Spleen (tissue), 13 donors: ENCODE measurements at places on chromosomes 7 and 10. TPM values are rescaled to one million over a fixed set of nuclear protein-coding genes. Genes with fewer than 3 reads are reported as not detected.

- peaks cover 63% of the 10 kb centered on the region for H3K4me1 ChIP-seq
- H3K4me3 ChIP-seq: peak overlapping the region; percentile 83
- no peaks in the 10 kb centered on the region for H3K27me3 ChIP-seq
- peak; percentile 76 for DNase-seq
Observed at GRCh38 chr10:104267721-104268404, 1.1 kb upstream of the GSTO2 start.

- H3K4me3 ChIP-seq: no peak overlapping the region
- H3K36me3 ChIP-seq: peaks cover 40% of the 10 kb centered on the region
- H3K27me3 ChIP-seq: no peaks in the 10 kb centered on the region
- DNase-seq: no peak
- no peaks in the 10 kb centered on the region for H3K4me1 ChIP-seq
Observed at GRCh38 chr7:137886746-137887145, 40.0 kb upstream of the DGKI start.

MCU gene
- 7.2 TPM for polyA plus RNA-seq

SORBS1 gene
- 2.8 TPM for polyA plus RNA-seq

LIPF gene
- 0.83 TPM for polyA plus RNA-seq

DNA sequence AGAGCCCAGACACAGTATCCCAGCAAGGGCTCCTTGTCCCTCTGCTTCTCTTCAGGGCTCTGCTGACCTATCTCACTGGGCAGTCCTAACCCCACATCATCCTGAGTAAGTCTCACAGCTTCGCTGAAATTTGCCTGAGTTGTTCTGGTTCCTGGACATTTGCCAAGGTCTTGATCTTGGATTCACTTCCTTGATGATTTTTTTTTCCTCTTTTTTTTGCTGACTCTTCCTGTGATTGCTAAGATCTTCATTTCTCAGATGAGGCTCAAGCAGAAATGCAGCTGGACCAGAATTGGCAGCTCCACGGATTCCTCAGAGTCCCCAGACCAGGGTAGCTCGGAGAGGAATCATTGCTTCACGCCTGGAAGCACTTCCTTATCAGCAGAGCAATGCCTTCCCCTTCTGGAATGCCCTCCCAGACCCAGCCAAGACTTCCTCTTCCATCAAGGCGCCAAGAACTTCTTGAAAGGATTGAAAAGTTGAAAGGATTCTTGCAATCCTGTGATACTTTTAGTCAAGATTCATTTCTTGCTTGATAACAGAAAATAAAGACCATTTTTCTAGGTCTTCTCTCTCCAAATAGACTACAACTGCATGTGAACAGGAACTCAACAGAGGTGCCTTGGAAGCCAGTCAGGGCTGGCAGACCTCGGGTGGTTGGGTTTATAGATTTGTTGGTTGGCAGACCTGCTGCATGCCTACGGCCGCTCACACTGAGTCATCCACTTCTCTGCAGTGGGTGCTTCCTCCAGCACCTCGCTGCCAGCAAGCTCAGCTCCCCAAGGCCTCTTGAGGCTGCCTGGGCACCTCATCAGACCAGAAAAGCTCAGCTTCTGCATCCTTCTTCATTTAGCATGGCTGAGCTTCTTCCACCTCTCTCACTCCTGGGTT lies 8.8 kb upstream of the AFAP1L2 start:
- no peak for DNase-seq
- peak overlapping the region; percentile 55 for H3K27ac ChIP-seq
- H3K4me1 ChIP-seq: peaks cover 38% of the 10 kb centered on the region

GRCh38 chr10:71063401-71063800 lies 149.0 kb upstream of the UNC5B start:
- peak; percentile 61 for DNase-seq
- no peaks in the 10 kb centered on the region for H3K4me1 ChIP-seq
- H3K27me3 ChIP-seq: no peaks in the 10 kb centered on the region
- H3K36me3 ChIP-seq: no peaks in the 10 kb centered on the region

DNA sequence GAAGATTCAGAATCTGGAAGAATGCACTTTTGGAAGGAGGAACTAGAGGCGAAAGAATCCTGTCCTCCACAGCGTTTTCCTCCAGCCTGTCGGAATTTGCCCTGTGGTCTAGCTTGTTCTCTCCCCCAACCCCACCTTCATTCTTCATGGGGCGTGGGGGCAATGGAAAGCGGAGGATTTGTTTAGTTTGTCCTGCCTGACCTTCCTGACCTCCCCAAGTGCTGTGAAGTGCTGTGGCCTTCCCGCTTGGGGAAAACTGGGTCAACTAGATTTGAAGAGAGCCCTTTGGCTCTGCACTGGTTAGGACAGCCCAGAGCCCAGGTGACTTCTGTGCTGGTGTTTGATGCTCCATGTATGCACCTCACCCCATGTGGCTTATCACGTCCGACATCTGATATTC lies 49.1 kb downstream of the GATA3 start:
- H3K4me3 ChIP-seq: no peak overlapping the region
- H3K36me3 ChIP-seq: no peaks in the 10 kb centered on the region
- no peak overlapping the region for H3K27ac ChIP-seq
- no peaks in the 10 kb centered on the region for H3K27me3 ChIP-seq
- no peaks in the 10 kb centered on the region for H3K4me1 ChIP-seq
